ENCODE measurements at places on chromosomes 1 and 21.
A peak's percentile ranks its signal among the peaks of the same experiment; 100 is the strongest.

DNA sequence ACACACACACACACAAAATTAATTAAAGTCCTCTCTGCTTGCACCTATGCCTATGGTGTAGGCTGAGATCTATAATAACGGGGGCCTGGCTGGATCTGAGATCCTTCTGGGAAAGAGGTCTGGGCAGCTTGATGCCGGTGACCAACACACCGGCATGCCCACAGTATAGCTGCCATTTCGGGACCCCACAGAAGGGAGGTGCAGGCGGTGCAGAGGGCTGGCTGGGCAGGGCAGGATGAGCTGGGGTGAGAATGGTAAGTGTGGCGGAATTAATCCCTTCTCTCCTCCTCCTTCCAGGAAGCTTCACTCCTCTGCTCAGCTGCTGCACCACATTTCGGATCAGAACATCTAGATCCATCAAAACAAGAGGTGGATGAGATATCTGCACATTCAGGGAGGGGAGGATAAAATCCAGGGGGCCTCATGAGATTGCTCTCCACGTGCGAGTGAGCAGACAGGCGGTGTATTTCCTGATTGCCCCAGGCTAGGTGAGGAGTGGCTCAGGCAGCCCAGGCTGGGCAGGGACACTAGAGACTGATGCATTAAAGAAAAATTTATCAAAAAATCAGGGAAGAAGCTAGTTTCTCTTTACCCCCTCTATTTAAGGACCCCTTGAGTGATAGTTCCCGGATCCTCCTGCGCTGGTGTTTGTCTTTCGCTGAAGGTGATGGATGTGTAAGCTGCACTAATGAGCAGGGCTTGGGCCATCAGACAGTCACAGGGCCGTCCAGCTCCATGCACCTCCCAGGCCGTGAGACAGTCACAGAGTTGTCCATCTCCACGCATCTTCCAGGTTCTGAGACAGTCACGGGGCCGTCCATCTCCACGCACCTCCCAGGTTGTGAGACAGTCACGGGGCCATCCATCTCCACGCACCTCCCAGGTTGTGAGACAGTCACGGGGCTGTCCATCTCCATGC, 449.9 kb downstream of the PTPRU start:
- no peak for DNase-seq

GRCh38 chr1:228020686-228021354, 14.0 kb downstream of the WNT3A start:
- no peak for DNase-seq

DNA sequence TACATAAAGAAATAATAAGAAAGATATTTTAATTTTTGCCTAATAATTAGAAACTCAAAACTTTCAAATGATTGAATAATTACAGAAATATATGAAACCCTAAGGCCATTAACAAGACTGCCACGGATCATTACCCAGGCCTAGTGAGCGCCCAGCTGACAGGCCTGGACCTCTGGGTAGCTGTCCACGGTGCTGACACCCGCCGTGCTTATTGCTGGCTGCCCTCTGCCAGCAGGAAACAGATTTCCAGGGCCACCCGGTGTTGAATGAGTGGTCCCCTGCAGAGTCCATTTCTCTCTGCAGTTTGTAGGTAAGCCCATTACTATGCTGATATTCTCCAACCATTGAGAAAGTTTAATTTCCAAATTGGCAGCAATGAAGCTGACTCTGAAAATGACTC, 254.4 kb upstream of the GJB5 start:
- DNase-seq, result peak; percentile 13

DNA sequence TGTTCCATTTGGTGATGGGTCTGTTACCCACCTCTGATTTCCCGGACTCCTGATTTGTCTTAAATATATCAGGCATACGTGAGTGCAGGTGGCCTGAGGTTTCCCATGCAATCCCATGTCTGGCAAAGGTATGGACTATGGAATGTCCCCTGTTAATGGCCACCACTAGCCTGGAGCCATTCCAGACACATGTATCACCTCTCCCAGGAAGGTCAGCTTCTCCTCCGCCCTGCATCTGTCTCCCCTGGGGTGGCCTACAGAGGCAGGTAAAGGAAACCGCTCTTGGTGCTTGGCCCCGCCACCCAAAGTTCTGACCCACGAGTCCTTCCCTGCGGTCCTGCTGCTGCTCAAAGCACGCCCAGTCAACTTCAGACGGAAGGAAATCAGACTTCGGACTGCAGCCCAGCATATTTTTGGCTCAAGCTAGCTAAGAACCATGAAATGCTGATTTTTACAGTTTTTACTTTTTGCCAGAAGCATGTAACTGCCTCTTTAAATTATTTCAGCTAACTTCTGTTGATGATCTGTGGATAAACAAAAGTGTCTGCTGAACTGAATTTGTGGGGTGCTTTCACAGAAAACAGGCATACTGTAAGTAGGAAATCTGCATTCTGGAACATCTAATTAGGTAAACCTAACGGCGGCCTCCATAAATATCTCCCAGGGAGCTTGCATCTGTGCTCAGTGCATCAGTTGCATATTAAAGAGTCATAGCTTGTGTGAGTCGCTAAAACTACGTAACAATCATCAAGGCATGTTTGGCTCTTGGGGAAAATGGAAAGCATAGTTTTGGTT, 105.9 kb downstream of the PCP4 start:
- DNase-seq, result no peak

DNA sequence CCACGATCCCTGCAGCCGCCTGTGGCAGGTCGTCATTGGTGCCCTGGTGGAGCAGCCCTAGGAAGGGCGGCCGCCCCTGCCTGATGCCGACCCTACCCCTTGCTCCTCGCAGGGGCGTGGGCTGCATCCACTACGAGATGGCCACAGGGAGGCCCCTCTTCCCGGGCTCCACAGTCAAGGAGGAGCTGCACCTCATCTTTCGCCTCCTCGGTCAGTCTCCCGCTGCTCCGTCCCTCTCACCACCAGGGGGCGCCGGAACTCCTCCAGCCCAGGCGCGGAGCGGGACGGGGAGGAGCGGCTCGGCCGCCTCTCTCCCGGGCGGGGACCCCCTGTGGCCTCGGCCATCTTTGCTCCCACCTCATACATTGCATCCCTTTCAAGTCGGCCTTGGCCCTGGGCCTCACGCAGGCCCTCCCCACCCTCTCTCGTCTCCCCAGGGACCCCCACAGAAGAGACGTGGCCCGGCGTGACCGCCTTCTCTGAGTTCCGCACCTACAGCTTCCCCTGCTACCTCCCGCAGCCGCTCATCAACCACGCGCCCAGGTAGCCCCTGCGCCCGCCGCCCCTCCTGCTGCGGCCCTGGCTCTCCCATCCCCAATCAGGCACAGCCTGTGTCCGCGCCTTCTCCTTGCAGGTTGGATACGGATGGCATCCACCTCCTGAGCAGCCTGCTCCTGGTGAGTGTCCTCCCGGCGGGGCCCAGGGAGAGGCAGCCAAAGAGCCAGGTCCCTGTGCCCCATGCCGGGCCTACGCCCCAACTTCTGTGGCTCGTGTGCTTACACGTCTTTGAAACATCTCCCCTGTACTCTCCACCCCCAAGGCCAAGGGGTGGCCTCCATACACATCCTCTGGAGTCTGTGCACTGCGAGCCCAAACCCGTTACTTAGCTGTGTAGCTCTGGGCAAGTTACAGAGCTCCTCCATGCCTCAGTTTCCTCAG, 24.7 kb downstream of the CDK18 start:
- DNase-seq, result peak; percentile 62

GRCh38 chr1:113928187-113928930, 765 bp upstream of the HIPK1 start:
- DNase-seq, result no peak

- no peak for DNase-seq
Measured at GRCh38 chr1:245209658-245210435, 55.1 kb downstream of the KIF26B start.

GRCh38 chr1:1207571-1207892, 1.1 kb upstream of the TNFRSF18 start:
- no peak for DNase-seq

- DNase-seq, result peak; percentile 74
Measured at GRCh38 chr1:12153181-12153785, 13.5 kb upstream of the TNFRSF1B start.

- DNase-seq, result no peak
Measured at GRCh38 chr1:226116673-226117072, 54.2 kb downstream of the H3-3A start.

- no peak for DNase-seq
Measured at GRCh38 chr1:237139732-237140131, 97.7 kb downstream of the RYR2 start.

- DNase-seq, result no peak
Measured at GRCh38 chr1:108036796-108037562, 72.0 kb upstream of the VAV3 start.

DNA sequence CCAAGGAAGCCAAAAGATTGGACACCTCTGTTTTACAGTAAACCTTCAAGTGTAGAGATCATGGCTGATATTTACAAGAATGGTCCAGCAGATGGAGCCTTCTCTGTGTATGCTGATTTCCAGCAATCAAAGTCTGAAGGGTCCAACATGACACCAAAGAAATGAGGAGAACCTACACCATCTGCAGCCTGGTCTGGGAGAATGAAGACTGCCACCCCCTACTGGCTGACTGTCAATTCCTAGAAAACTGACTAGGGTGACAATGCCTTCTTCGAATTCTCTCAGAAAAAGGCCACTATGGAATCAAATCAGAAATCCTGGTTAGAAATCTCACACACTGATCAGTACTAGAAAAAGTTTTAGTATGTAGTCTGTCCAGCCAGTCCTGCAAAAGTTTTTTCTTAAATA, 83.3 kb downstream of the CDC42BPA start:
- DNase-seq, result peak; percentile 68

DNA sequence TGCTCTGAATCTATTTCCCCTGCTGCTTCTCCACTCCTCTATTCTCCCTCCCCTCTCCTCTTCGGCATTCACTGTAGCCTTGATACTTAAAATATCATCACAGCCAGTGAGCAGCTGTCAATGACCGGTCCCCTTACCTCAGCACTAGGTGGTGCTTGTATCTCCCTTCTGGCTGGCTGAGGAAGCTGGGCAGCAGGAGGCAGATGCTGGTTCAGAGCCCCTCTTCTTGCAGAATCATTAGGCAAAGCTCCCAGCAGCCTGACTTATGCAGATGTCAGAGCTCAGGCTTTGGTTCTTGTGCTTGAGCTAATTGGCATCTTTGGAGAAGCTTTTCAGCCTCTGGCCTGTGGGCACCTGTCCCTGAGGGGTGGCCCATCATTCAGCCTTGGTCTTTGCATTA, 31.9 kb upstream of the KCNA2 start:
- no peak for DNase-seq

DNA sequence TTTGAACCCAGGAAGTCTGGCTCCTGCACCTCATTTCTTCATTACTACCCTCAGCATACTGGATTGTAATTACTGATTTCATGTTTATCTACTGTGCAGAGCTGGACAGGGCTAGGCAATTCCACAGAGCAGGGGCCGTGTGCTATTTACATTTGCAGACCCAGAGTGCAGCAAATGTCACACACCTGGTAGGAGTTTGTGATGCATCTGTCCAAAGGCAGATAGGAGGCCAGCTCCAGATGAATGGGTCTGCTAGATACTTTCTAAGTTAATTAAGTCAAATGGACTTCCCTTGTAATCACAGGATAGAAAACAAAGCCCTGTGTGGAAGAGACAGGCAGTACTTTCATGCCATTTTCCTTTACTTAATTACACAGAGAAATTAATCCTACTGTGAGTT, 46.2 kb downstream of the PGBD5 start:
- DNase-seq, result no peak

DNA sequence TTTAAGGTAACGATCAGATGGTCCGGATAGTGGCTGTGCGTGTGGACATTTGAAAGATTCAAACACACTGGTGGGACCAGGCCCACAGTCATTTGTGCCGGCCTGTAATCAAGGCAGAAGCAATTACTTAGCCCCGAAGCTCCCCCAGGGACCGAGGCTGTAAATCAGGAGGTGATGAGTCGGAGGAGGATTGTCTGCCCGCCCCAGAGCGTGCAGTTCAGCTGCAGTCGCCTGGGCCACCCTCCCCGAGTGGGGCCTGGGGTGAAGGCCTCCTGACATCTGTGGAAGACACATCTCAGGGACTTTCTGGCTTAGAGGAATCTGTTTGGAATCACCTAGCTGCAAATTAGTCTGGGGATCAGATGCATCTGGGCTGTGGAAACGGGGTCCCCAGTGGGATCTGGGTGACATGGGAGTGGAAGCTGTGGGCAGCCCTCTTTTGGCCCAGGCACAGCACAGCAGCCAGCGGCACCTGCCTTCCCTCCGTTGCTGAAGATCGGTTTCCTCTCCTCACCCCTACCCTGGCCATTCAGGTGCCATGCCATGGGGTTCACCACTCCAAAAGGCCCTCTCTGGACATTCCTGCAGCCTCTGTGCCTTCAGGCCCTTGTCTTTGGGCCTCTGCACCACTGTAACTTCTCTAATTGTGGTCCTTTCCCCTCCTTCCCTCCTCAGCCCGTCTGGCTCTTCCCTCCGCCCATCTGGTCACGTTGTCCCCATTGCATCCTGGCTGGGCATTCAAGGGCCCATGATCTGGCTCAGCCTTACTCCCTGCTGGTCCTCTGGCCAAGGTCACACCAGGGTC, 25.7 kb downstream of the LHX4 start:
- DNase-seq, result peak; percentile 22

- no peak for DNase-seq
Measured at GRCh38 chr1:146051452-146051851, 29.9 kb upstream of the HJV start.

DNA sequence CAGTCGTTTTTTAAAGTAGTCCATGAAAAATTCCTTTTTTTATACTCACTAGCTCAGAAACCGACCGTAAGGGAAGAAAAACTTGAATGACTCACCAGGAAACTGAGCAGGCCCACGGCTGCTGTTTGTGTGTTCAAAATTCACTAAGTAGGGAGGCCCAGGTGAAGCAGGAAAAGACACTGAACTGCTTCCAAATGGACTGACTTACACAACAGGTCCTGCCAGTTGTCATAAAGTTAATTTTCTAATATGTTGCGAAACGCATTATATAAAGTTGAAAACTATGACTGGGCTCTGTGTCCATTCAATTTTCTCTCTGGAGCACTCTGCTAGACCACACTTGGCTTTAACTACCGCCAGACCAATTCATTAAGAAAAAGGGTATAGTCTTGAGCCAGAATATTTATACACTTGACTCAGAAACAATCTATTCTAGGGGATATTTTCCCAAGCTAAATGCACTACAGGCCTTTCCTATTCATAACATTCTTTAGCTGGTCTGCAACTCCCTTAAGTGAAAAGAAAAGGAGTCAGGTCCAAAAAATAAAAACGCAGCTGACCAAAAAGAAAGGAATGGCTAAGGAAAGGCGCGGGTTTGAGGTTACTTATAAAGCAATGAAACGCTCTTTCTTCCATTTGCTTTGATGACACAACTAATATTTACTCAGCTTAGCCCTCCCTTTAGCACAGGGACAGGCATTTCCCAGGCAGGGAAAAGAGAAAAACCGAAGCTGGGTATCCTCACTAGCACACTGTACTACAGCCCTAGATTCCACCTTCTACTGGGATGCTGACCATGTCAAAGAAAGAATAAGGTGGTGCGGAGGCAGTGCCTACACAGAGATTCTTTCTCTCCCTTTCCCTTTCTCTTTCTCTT, 306.3 kb upstream of the ESRRG start:
- peak; percentile 81 for DNase-seq

DNA sequence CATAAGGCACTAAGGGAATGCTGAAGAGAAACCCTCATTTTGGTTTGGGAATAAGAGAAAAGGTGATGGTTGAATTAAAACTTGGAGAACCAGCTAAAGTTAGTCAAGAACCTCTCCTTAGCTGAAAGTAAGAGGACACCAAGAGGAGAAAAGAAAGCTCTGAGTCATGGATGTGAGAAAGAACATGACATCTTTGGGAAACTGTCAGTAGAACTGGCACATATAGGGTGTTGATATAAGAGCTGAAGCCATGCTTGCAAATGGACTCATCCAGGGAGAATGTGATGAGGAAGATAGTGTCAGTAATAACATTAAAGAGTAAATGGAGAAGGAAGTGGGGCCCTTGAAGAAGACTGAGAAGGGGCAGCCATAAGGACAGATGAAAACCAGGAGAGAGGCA, 54.3 kb downstream of the LRRC8C start:
- peak; percentile 24 for DNase-seq

- DNase-seq, result no peak
Measured at GRCh38 chr1:205792481-205792881, 17.2 kb upstream of the RAB29 start.
